ENCODE measurements at places on chromosomes 7 and 10. TPM values are rescaled to one million over a fixed set of nuclear protein-coding genes. Genes with fewer than 3 reads are reported as not detected.
A peak's percentile ranks its signal among the peaks of the same experiment; 100 is the strongest.

DNA sequence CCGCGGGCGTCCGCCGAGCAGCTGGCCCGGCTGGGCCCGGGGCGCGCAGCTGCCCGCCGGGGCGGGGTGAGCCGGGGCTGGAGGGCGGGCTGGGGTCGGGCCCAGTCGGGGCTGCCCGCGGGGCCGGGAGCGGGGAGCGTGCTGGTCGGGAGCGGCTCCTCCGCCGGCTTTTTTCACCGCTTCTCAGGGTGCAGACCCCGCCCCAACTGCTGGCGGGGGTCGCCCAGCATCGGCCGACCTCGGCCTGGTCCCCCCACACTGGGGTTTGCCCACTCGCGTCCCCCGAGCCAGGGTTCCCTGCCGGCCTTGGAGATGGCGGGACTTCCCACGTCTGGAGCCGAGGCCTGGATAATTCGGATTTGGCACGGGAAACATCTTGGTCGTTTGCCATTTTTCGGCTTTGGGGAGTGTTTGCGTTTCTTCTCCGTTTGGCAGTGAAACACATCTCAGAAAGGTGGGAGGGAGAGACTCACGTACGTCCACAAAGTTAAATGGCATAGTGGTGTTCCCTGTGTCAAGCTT is 432 bp downstream of the TMEM248 start:
- peak; percentile 15 for DNase-seq
- H3K4me1 ChIP-seq = peaks cover 8% of the 10 kb centered on the region
- no peaks in the 10 kb centered on the region for H3K27me3 ChIP-seq
- H3K27ac ChIP-seq = peak overlapping the region; percentile 89
- H3K36me3 ChIP-seq = peaks cover 2% of the 10 kb centered on the region
- peak overlapping the region; percentile 87 for H3K4me3 ChIP-seq

ZEB1 gene
- not detected for total RNA-seq

DNA sequence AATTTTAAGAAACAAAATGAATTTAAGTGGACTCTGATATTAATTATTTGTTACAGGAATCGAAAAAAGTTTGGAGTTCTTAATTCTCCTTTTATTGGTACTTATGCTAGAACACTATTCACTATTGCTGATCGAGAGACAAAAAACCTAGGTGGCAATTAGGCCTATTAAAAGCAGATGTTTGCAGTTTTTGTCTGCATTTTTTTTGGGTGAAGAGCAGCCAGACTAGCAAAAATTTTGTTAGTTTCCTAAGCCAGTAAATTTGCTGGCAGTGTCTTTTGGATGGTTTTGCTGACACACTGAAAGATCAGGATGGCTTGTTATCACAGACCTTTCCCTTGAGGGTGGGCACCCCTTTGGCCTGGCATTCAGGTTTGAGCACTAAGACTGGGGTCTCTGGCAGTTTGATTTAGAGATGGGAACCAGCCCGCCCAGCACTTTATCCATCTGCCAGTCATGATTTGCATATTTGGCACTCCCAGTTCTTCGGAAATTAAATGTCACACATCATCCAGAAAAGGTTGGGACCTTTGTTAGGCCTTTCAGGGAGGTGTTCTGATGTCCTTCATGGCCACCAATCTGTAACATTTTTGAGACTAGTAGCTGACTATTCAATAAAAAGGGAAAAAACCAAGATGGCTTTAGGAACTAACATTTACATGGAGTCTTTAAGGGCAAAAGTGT is 57.3 kb downstream of the INPP5F start:
- no peak overlapping the region for H3K27ac ChIP-seq
- no peaks in the 10 kb centered on the region for H3K27me3 ChIP-seq
- no peaks in the 10 kb centered on the region for H3K36me3 ChIP-seq
- DNase-seq = no peak
- peaks cover 35% of the 10 kb centered on the region for H3K4me1 ChIP-seq

- H3K27ac ChIP-seq = no peak overlapping the region
- no peaks in the 10 kb centered on the region for H3K4me1 ChIP-seq
- H3K4me3 ChIP-seq = peak overlapping the region; percentile 18
- no peaks in the 10 kb centered on the region for H3K27me3 ChIP-seq
- no peaks in the 10 kb centered on the region for H3K36me3 ChIP-seq
Measured at GRCh38 chr10:131874991-131875451, 25.8 kb upstream of the PPP2R2D start.

DNA sequence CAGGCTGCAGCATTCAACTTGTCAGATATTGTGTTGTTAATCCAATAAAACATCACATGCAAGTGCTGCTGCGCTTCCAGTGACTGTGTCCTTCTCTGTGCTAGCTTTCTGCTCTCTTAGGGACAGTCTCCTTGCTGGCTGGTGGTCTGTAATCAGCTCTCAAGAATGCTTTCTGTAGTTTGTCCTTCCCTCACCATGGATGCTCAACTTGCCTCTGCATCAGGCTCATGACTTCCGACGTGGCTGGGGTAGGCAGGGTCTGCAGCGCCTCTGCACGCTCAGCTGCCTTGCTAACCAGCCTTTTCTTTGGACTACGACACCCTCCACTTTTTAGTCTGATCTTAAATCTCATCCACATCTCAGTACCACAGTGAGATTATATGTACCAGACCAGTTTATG is 58.3 kb downstream of the MMRN2 start:
- no peaks in the 10 kb centered on the region for H3K4me1 ChIP-seq
- H3K4me3 ChIP-seq = no peak overlapping the region
- peak overlapping the region; percentile 27 for H3K27ac ChIP-seq
- no peak for DNase-seq
- peaks cover 5% of the 10 kb centered on the region for H3K36me3 ChIP-seq

DNA sequence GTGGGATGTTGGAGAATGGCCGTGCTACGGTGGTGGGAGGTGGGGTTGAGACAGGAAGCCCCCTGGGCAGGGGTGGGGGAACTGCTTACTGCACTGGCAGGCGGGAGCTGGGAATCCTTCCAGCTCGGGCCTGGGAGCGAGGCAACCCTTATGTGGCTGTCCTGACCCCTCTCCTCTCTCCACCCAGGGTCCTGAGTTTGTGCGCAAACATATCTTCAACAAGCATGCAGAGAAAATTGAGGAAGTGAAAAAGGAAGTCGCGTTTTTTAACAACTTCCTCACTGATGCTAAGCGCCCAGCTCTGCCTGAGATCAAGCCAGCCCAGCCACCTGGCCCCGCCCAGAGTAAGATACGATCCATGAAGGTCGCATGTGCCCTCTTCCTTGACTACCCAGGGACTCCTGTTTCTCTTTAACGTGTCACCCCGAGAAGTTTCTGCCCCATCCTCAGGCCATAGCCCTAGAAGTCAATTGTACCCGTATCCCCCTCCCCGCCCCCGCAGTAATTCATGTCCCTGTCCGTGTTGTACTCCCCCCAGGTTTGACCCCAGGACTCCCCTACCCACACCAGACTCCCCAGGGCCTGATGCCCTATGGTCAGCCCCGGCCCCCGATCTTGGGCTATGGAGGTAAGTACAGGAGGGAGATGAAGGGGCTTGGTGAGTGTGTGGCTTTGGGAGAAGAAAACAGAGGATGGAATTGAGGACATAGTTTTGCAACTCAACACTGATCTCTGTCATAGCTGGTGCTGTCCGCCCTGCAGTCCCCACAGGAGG is 1.8 kb downstream of the UFSP1 start:
- H3K4me1 ChIP-seq = peaks cover 21% of the 10 kb centered on the region
- H3K27ac ChIP-seq = peak overlapping the region; percentile 68
- no peak for DNase-seq
- no peak overlapping the region for H3K4me3 ChIP-seq
- H3K27me3 ChIP-seq = no peaks in the 10 kb centered on the region
- H3K36me3 ChIP-seq = peaks cover 5% of the 10 kb centered on the region

LFNG gene
- 5.1 TPM for total RNA-seq

PNLIPRP2 gene
- 1.00 TPM for total RNA-seq

FAM180A gene
- total RNA-seq = not detected

CD36 gene
- total RNA-seq = not detected

DNA sequence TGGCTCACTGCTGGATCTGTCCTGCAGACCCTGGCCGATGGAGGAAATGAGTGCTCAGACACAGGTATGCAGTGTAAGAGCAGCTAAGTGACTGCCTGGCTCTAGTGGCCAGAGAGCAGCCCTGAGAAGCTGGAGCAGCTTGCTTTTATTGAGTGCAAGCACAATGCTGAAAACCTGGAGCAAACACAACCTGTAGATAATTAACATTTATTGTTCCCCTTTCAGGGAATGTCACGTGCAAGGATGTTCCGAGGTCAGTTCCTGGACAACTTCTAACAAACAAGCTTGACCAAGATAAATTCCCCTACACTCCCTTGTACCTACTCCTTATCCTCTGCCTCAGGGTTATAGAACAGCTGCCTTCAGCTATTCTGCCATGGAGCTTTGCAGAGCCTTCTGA is 31.3 kb downstream of the DDC start:
- H3K27me3 ChIP-seq = no peaks in the 10 kb centered on the region
- peak; percentile 69 for DNase-seq
- H3K27ac ChIP-seq = peak overlapping the region; percentile 28
- H3K4me1 ChIP-seq = peaks cover 70% of the 10 kb centered on the region
- peaks cover 4% of the 10 kb centered on the region for H3K36me3 ChIP-seq
- no peak overlapping the region for H3K4me3 ChIP-seq

DNA sequence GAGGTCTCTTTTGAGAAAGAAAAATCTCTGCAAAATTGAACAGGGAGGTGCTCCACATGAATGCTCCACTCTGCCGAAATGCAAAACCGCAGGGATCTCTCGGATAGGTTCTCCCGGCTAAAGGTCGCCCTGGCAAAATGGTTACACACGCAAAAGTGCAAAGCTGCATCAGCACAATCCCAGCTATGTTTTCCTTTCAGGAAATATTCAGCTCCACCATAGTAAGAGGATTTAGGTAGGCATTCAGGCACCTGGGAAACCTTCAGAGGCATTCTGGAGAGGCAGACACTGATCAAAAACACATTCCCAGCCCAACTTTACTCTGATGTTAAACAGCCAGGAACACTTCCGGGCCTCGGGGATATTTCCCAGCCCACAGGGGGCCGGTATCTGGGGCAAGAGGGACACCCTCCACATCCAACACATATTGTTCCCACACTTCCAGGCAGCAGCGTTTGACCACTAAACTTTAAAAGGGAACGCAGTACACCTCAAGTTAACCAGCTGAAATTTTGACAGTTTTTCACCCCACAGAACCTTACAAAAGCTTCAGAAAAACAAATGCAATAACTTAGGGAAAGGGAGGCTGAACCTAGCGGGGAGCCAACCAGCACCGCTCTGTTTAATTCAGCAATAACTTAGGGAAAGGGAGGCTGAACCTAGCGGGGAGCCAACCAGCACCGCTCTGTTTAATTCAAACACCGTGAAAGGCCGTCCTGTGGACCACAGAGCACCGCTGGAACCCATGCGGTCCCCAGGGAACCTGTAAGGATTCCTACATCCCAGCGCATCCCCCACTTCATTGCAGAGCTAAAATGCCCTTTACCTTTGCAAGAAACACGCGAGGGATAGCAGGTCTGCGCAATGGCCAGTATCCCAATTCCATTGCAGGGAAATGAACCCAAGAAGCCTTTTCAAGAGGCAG is 45.9 kb downstream of the TNS3 start:
- DNase-seq = no peak
- peaks cover 2% of the 10 kb centered on the region for H3K36me3 ChIP-seq
- H3K4me1 ChIP-seq = peaks cover 69% of the 10 kb centered on the region
- H3K27me3 ChIP-seq = no peaks in the 10 kb centered on the region
- H3K4me3 ChIP-seq = no peak overlapping the region

CRYGN gene
- total RNA-seq = not detected

PKD2L1 gene
- not detected for total RNA-seq

DNA sequence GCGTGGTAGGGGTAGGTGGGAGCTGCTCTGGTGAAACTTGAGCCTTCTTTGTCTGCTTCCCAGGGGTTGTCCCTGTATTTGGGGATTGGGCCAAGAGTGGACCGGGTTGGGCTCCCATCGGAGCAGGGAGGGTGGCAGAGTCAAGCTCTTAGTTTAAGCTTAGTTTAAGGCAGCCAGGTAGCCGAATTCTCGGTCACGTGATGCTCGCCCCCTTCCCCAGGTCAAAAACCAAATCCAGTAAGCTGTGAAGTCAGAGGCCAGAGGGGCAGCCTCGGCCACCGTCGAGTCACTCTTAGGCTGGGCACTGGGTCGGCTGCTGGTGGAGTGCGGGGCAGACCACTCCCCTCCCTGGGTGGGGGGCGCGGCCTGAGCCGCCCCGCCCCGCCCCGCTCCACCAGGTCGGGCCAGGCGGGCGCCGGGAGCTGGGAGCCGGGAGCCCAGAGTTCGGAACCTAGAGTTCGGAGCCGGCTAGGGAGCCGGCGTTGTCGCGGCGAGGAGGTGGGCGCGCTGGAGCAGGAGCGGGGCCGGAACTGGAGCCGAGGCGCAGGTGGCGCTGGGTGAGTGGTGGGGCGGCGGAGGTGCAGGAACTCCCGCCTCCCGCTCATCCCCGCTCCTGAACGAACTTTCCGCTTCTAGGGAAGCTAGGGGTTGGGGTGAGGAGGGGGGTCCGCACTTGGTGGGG is 2.8 kb upstream of the LZTS2 start:
- H3K4me3 ChIP-seq = peak overlapping the region; percentile 94
- DNase-seq = no peak
- peaks cover 18% of the 10 kb centered on the region for H3K4me1 ChIP-seq

CALN1 gene
- not detected for total RNA-seq

DNA sequence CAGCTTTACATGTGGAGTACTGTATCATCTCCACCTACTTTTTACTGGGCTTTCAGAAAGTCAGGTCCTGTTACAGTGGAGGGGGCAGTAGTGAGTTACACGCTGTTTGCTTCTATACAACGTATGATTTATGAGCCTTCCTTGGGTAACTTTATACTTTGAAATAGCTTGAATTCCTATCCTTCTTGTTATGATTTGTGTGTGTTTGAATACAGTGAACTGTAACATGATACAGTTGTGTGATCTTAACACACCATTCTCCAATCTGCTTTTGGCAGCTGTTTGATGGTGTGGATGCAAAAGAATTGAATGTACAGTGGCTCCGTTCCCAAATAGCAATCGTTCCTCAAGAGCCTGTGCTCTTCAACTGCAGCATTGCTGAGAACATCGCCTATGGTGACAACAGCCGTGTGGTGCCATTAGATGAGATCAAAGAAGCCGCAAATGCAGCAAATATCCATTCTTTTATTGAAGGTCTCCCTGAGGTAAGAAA is 41.7 kb downstream of the SP8 start:
- no peak overlapping the region for H3K27ac ChIP-seq
- H3K4me1 ChIP-seq = peaks cover 41% of the 10 kb centered on the region
- H3K4me3 ChIP-seq = no peak overlapping the region
- no peaks in the 10 kb centered on the region for H3K27me3 ChIP-seq
- no peaks in the 10 kb centered on the region for H3K36me3 ChIP-seq

TEX36 gene
- not detected for total RNA-seq

GJC3 gene
- total RNA-seq = not detected

GGCT gene
- 75.2 TPM for total RNA-seq

DNA sequence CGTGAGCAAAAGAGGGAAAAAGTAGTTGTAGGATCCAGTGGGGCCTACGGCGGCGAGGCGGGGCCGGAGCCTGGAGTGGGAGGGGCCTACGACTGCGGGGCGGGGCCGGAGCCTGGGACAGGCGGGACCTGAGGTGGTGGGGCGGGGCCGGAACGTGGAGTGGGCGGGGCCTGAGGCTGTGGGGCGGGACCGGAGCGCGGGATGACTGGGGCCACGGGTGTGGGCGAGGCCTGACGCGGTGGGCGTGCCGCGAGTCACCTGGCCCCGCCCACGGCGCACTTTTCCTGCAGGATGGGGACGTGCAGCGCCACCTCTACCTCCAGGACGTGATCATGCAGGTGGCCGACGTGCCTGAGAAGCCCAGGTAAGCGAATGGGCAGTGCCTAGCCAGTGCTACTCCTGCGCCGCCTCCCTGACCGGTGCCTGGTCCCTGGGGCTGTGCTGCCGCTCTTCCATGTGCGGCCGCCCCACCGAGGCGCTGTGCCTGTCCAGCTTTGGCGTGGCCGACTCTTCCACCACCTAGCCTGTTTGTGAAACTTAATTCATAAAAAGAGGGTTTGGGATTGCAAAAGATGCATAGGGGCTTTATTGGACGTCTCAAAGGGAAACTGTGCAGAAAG is 496 bp downstream of the ZNF511 start:
- no peaks in the 10 kb centered on the region for H3K27me3 ChIP-seq
- H3K36me3 ChIP-seq = peaks cover 6% of the 10 kb centered on the region
- peak overlapping the region; percentile 99 for H3K4me3 ChIP-seq
- peaks cover 7% of the 10 kb centered on the region for H3K4me1 ChIP-seq
- peak overlapping the region; percentile 100 for H3K27ac ChIP-seq

Data from Caco-2 (cell line).